Progenitor cell of endocrine pancreas (in vitro differentiated cells): ENCODE measurements at places on chromosomes 13 and 19.

- no peak for DNase-seq
These were observed 91.2 kb upstream of the FBXL3 start for GRCh38 chr13:77118134-77118533.

- DNase-seq, result no peak
These were observed 10.9 kb downstream of the FREM2 start for GRCh38 chr13:38697628-38698333.

DNA sequence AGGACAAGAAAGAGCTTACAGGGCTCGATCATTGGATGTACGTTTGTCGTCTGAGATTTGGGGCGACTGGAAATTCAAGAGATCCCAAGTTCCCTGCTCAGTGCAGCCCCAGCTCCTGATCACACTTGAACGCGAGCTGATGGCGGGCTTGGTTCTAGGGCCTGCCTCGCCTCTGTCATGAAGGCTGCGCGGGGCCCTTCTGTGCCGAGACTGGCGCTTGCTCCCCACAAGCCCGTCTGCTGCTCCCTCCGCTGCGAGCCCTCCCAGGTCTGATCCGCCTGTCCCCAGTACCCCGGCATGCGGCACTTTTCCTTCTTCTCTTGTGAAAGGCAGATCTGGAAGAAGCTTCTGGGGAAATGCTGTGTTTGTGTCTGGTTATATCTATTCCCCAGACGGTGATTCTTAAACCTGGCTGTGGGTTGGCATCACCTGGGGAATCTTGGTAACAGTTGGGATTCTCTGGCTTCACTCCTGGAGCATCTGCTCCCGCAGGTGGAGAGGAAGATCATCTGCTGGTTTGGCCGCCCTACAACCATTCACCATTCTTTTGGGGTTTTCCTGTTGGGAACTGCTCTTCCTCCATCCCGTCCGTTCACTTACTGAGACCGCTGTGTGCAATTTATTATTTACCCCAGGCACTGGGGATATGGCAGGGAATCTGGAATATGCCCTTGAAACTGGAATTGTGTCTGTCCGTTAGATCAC is 43.6 kb downstream of the SIPA1L3 start:
- DNase-seq, result no peak

DNA sequence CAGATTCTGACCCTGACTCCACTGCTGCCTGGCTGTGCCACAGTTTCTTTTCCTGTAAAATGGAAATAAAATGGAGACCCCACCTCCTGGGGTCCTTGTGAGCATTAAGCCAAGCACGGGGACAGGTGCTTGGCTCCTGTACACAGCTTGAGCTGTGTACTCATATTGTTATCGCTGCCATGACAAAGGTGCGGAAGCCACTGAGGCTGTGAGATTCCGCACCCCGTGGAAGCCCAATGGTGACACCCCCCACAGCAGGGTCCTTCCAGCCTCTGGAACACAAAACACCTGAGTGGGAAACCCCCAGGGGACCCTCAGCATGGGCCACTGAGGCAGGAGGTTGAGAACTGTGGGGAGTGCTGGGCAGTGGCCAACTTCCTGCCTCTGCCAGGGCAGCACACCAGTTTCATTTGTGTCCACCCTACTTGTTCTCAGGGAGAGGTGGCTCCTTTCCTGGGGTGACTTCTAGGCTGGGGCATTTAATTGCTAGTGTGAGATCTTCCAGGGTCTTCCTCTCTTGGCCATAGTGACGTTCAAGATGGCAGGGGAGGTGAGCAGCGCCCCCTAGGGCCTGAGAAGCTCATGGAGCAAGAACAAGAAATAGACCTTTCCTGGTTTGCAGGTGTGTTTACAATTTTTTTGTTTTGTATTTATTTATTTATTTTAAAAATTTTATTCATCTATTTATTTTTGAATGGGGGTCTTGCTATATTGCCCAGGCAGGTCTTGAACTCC is 5.4 kb upstream of the JSRP1 start:
- DNase-seq, result no peak

DNA sequence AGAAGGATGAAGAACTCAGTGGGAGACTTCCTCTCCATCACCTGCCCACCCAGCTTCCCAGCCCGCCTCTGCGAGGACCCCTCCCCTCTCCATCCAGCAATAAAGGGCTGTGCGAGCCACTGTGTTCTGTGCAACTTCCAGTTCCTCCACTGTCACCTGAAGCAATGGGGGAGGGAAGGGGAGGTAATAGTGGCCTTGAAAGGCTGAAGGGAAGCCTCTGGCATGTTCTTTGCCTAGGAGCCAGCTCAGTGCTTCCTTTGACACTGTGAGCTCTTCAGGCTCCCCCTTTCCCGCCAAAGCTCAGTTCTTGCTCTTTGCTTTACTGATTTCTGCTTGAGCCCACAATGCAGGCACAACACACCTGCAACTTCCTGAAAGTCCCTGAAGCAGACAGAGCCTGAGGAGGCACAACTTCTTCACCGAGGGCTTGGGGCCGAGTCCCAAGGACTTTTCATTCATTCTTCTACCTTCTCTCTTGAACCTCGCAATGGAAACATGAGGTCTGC is 73.2 kb upstream of the DOCK9 start:
- no peak for DNase-seq

DNA sequence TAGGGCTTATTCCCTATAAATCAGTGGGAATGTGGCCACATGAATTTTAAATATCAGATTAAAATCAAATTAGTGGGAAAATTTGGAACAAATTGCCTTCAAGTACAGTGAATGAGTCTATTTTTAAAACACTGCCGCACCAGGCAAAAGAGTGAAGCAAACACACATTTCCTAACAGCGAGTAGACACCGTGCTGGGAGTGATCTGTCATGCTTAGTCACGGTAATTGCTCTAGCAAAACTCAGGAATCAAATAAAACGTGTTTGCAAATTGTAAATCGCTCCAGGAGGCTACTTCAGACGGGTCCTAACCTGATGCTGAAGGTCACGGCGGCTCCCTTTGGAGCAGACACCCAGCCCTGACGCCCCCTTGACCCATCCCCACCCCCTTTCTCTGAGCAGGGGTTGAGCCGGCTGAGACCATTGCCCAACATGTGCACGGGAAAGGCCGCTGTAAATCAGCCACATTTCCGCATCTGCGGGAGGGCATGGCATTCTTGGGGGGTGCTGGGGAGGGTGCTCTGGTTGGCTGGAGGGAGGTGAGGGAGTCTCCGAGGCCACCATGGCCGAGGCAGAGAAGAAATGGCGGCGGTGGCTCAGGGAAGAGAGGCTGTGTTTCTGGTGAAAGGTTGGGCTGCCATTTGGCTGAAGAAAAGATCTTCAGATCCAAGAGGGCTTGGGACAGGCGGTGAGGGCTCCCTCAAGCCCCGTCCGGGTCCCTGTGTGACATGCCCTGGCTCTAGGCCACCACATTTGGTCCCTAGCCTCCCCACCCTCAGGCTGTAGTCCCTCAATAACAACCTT is 8.9 kb downstream of the CEBPA start:
- no peak for DNase-seq

GRCh38 chr19:20472854-20473253 is 92.7 kb downstream of the ZNF737 start:
- DNase-seq, result no peak

DNA sequence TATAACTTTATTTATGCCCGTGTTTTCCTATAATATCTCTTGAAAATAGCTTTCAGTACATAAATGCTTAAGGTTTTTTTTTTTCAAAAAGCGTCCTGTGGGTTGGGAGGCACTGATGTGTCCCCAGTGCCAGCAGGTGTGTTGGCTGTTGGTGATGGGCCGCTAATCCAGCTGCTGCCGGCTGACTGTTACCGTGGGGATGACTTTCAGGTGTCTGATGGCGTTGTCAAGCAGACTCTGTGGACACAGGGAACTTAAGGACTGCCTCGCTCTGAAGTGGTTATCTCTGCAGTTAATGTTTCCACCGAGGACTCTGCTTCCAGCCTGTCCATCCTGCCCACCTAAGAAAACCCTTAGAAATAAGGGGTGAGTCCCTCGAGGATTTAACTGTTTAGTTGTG is 94.5 kb downstream of the ANKRD10 start:
- DNase-seq, result no peak

- no peak for DNase-seq
These were observed 27.4 kb downstream of the STARD13 start for GRCh38 chr13:33257841-33258807.

DNA sequence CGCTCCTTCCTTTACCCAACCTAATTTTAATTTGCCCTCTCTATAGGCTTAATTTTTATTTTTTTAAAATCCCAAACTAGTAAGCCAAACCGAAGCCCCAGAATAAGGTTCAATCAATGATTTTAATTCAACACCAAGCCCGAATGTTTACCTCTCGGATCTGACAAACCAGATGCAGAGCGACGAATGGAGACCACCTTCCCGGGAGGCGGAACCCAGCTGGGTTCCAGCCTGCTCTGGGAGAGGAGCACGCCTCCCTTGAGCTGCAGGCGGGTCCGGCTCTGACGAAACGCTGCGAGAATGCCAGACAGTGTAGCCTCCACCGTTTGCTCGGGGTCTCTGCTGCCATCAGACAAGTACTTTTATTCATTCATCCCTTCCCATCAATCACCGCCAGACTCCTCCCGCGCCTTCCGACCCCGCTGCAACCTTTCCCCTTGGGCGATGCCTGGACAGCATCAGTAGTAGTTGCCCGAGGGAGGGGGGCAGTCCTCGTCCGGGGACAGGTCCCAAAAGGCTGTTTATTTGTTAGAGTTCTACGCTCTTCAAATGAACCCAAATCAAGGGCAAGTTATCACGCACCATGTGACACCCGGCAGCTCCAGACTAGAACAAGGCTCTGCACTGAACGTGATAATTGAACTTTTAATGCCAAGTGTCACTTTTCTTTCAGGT is 752 bp upstream of the EDNRB start:
- no peak for DNase-seq

DNA sequence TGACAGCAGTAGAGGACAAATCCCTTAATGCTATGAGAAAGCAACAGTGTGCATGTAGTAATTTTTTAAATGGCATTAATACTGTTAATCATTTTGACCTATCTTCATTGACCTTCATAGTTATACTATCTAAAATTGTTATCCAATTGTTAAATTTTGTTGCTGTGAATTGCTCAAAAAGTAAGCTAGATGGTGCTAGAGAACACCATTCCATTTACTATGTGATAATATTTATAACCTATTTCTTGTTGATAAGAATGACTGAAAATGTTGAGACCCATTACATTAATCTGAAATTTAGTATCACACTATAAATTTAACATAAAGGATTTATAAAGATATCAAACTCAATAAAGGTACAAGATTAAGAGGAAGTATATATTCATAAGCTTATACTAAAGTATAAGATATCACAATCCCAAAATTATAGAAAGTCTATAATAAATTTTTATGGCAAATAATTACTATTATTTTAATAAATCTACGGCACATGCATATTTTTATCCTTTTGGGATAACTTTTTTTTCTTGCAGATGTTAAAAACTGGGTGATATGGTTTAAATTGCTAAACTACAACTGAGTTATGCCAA is 1573.3 kb downstream of the PCDH9 start:
- DNase-seq, result no peak

GRCh38 chr13:39249982-39250381 is 211.7 kb downstream of the NHLRC3 start:
- DNase-seq, result no peak

GRCh38 chr13:97932647-97933046 is 20.8 kb upstream of the IPO5 start:
- no peak for DNase-seq

- no peak for DNase-seq
These were observed 7.6 kb upstream of the GRIN3B start for GRCh38 chr19:992670-993055.

DNA sequence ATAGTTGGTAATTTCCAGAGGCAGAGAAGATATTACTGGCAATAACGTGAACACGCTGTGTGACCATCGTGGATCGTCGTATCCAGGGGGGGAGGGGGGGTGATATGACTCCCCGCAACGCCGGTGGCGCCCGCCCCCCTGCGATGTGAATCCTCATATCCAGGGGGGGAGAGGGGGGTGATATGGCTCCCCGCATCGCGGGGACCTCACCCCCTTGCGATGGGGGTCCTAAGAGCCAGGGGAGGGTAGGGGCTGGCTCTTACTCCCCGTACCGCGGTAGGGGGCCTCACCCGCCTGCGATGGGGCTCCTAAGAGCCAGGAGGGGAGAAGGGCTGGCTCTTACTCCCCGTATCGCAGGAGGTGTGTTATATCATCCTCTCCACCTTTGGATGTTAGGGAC is 31.3 kb upstream of the RGCC start:
- DNase-seq, result no peak

DNA sequence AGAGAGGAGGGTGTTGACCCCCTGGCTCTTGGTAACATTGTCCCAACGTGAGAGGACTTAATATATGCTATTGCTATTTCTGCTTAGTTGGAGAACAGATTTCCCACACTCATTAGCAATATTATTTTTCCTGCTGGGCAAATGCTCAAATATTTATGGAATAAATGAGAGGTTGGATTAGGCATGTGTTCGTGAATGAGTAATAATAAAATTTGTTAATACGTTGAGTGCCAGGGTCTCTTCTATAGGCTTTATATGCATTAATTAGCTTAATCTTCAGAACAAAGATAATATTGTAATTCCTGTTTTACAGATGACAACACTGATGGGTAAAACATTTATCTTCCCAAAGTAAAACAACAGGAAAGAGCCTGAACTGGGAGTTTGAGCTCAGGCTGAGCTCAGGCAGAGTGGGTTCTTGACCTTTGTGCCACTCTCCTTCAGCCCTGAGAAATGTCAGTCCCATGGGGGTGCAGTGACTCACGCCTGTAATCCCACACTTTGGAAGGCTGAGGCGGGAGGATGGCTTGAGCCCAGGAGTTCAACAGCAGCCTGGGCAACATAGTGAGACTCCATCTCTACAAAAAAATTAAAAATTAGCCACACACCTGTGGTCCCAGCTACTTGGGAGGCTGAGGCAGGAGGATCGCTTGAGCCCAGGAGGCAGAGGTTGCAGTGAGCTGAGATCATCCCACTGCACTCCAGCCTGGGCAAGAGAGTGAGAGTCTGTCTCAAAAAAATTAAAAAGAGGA is 1.2 kb downstream of the ZNF233 start:
- no peak for DNase-seq

DNA sequence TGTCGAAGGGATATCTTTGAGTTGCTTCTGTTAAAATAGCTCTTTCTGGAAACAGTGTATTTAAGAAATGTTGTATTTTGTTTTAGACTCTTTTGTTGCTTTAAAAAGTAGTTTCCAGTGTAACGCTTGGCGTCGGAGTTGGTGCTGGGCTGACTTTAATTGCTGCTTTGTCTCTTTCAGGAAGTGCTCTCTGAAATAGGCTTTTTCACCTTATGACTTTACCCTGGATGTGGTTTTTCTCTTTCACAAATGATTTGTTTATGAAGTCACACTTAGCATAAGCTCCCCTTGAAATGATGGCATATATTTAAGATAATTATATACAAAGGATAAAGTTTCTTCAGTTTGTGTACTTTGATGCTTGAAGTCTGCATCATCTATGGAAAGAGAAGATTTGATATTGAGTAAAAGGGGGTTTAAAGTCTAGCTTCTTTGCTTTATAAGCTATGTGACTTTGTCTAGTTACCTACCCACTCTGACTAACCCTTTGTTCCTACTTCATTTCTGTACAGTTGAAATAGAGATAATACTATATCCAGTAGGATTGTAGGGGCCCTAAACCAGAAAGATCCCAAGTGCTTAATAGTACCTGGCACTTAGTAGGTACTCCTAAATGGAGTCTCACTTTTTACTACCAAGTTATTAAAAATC is at the start of gene GPR18:
Gene GPR18 (minus strand): TSS at position 170 of the 651 bp plus-strand sequence. CDS start 2,507 bp downstream, outside the sequence.
- no peak for DNase-seq

- no peak for DNase-seq
These were observed 59.7 kb upstream of the TRPC4 start for GRCh38 chr13:37929308-37929707.

GRCh38 chr19:45468159-45468651 is 409 bp downstream of the FOSB start:
- no peak for DNase-seq
